ENCODE measurements at places on chromosomes 11 and 22. TPM values are rescaled to one million over a fixed set of nuclear protein-coding genes. Genes with fewer than 3 reads are reported as not detected.

SHANK2 gene
- total RNA-seq, result 5.9 TPM

TNNT3 gene
- 5,696 TPM for total RNA-seq

HOATZ gene
- total RNA-seq, result not detected

EXPH5 gene
- 8.8 TPM for total RNA-seq

C1QTNF4 gene
- total RNA-seq, result 5.3 TPM

APOA1 gene
- total RNA-seq, result 1.1 TPM

CHADL gene
- 5.9 TPM for total RNA-seq

ARFIP2 gene
- total RNA-seq, result 31.8 TPM

CCDC90B gene
- 75.6 TPM for total RNA-seq

GRAP2 gene
- total RNA-seq, result 2.8 TPM

RCOR2 gene
- 3.0 TPM for total RNA-seq

SNX32 gene
- 0.10 TPM for total RNA-seq

CATSPER1 gene
- total RNA-seq, result not detected

SYT12 gene
- 0.41 TPM for total RNA-seq

SMC1B gene
- total RNA-seq, result 0.10 TPM

DNA sequence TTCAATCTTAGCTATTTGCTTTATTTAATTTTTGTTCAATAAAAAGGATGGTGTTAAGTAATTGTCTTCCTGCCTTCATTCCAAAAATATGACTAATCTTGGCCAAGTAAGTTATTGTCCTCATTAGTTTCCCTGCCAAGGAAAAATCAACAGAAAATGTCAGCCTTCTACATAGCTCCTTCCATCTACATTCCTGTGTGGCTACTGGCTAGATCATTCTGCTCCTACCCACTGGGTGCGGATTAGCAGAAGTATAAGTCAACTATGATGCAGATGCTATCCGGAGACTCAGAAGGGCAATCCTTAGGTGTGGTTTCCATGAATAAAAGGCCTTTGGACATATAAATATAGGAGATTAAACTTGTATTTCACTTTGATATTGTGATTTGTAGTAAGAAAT is 154.4 kb downstream of the SBF2 start:
- no peak for DNase-seq

DNA sequence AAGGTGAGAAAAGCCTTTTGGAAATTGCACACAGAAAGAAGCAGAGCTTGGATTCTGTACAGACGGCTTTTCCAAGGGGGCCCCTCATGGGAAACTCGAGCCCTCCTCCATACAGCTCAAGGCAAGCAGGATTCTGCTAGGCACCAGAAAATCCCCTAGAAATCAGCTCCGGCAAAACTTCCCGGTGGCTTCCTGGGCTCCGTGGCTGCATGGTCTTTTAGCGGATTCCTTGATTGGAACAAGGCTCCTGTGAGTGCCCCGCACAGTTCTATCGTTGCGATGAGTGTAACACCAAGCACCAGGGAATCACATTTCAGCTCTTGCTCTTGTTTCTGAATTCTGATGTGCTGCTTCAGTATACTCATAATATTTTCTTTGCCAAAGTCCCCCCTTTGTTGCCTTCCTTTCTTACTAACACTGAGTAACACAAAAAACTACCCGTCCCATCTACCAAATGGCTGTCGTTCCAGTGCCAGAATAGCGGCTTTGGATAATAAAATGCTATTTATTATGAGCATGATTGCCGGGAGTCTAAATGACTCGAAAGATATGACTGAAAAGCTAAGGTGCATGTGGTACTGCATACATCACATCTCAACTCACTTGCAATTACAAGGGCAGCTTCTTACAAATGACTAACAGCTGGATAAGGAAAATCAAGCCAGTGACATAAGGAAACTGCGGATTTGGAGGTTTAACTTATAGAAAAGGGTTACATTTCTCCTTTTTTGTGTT is 494.1 kb downstream of the DLG2 start:
- DNase-seq, result peak; percentile 70

GRCh38 chr11:117668321-117668751 is 128.7 kb downstream of the DSCAML1 start:
- no peak for DNase-seq

DNA sequence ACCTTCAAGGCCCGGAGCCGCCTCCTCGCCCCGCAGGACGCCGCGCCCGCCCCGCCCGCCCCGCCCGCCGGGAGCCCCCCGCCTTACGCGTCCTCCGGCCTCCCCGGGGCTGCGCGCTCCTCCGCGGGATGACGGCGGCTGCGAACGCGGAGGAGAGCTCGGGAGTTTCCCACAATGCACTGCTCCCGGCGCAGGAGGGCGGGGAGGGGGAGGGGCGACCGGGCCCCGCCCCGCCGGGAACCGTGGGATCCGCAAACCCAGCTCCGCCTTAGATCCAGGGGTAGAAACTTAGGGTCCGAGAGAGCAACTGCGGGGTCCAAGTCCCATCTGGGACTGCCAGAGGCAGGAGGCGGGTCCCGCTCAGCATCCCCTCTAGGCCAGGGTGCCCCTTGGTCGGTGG is at the start of gene CEND1:
CEND1 (minus strand) TSS at position 148 of the 400 bp plus-strand sequence. CDS start 1,514 bp downstream, outside the sequence.
- DNase-seq, result peak; percentile 46

DNA sequence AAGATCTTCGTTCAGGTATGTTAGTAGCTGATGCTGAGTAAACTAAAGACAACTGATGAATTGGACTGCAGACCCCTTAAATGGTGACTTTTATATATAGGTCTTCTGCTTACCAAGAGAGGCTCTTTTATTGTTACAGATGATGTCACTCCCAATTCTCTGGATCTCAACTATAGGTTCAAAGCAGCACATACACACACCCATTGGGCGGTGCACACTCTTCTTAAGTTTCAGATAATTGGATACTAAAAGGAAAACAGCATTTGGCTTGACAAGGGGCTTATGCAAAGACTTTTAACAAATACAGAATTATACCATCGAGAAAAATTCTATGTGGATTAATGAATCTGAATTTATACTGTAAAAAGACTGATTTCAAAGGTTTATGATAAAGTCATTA is at the start of gene PTH:
PTH (minus strand) TSS at position 69 of the 400 bp plus-strand sequence. CDS start 3,142 bp downstream, outside the sequence.
- DNase-seq, result no peak

GRCh38 chr22:48238966-48239365 is 1476.5 kb downstream of the TBC1D22A start:
- no peak for DNase-seq

- DNase-seq, result peak; percentile 50
Observed at GRCh38 chr11:134995741-134996140, 583.7 kb upstream of the B3GAT1 start.

- no peak for DNase-seq
Observed at GRCh38 chr11:70046089-70046488, 32.0 kb upstream of the ANO1 start.

- no peak for DNase-seq
Observed at GRCh38 chr11:86228269-86229038, 16.1 kb upstream of the EED start.

DNA sequence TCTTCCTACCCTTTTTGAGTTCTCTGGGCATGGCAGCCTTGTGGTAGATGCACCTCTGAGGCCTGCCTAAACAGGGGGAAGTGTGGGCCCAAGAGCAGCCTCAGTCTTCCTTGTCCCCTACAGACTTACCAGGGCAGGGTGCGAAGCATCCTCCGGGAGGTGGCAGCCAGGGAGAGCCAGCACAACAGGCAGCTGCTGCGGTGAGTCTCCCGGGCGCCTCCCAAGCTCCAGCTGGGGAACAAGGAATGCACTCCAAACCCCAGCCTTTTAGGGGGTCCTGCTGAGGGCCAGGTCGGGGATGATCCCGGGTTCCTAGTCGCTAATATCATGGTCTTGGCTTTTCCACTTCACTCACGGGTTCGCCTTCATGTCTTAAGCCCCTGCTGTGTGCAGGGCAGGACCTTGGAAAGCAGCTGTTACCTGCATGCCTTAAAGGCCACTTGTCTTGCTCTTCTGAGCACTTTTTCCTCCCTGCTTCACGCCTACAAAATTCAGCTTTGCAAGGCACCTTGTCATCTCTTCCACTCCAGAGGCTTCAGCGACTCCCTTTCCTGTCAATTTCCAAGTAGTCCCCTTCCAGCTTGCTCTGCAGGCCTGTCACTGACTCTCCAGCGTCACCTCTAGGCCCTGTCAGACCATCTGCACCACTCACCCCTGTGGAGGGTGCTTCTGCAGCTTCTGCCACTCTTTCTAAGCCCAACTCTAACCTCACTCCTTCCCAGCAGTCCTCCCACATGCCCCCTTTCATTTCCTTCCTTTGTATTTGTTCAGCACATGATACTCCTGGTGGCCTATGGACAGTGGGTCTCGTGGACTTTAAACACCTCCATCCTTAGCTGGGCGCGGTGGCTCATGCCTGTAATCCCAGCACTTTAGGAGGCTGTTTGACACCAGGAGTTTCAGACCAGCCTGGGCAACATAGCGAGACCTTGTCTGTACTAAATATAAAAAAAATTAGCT is 57.0 kb downstream of the PISD start:
- DNase-seq, result no peak

DNA sequence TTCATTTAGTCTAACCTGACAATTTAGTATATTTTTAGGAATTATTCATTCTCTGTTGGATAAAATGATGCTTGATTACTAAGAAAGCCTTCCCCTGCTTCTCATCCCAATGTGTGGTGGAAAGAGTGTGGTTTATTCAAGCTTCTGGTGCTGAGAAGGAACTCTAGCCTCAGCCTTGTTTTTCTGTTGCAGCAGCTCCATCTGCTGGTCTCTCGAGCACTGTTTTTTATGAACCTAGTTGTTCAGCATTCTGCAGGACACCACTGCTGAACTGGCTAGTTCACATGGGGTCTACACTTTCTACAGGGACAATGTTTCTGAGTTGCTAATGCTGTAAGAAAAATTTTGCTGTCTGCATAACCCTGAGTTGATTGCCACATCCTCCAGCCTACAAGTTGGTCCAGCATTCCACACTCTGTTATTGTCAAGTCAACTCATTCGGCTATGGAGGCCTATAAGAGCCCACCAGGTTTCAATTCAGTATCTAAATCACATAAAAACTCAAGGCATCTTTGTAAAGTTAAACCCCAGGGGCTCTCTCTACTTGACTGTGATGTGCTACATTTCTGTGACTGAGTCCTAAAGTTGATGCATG is 14.3 kb downstream of the OR2AG2 start:
- DNase-seq, result peak; percentile 78

DNA sequence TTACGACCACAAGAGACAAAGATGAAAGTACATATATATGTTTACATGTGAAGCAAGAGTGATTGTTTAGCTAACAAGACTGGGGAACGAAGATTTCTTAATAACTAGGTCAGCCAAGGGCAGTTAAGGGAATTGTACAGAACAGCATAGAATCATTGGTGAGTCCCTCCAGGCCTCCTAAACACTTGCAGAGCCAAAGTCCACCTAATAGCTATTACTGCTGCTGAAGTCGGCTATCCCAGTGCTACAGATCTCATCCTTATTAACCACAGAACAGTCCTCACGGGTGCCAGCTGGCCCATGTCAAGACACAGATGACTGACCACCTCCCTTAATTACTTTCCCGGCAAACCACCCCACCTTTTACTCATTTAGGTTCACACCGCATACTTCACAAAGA is 68.5 kb upstream of the OPCML start:
- DNase-seq, result no peak

- DNase-seq, result no peak
Observed at GRCh38 chr22:40187389-40187788, 9.7 kb downstream of the TNRC6B start.

DNA sequence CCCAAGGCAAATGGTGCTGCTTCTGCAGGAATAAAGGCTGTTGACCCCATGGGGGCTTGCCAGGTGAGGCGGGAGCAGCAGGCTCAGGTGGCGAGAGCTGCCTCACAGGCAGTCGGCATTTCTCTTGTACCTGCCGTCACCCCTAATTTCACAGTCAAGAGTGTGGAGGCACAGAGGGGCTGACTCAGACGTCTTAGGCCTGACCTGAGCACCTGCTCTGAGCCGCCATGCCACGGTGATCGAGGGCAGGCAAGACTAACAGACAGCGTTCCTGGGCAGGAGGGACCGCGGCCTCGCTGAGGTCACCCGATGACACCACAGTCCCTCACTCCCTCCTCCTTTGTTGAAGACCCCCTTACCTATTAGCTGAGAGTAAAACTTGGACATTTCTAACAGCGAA is 5.2 kb downstream of the ALG12 start:
- no peak for DNase-seq

GRCh38 chr11:13082588-13082987 is 73.5 kb downstream of the RASSF10 start:
- no peak for DNase-seq

GRCh38 chr22:35900483-35901168 is 128.0 kb downstream of the RBFOX2 start:
- DNase-seq, result no peak

DNA sequence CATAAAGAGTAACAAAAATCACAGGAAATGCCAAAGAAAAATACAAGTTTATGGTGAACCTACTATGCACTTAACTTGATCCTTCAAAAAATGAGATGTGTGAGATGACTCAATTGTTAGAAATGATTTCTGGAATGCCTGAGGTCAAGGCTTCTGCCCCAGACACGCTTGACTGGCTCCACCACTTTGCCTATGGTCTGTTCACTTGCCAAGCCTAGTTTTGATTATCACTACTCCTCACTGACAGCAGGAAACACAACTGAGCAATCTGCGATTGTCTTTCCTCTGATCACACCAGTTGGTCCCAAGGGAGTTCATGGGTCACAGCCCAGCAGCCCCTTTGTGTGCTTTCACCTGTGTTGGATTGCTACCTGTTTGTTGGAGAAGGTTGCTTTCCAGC is 20.6 kb upstream of the PRDM10 start:
- no peak for DNase-seq

GRCh38 chr22:16783930-16784354 is 41.3 kb downstream of the XKR3 start:
- no peak for DNase-seq

GRCh38 chr11:134181707-134182106 is 42.1 kb downstream of the NCAPD3 start:
- DNase-seq, result no peak

GRCh38 chr22:44183287-44183588 is 2.5 kb downstream of the PARVG start:
- DNase-seq, result no peak

- DNase-seq, result no peak
Observed at GRCh38 chr11:68704887-68705286, 20.5 kb downstream of the GAL start.

DNA sequence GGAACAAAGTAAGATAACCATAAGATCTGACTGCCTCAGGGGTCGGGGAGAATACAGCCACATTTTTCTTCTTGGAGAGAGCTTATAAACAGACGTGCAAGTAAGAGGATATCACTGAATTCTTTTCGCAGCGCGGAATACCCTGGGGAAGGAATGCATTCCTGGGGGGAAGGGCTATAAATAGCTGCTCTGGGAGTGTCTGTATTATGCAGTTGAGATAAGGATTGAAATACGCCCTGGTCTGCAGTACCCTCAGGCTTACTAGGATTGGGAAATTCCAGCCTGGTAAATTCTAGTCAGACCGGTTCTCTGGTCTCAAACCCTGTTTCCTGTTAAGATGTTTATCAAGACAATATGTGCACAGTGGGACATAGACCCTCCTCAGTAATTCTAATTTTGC is 1491.7 kb upstream of the RAG2 start:
- peak; percentile 12 for DNase-seq

Data from tongue (tissue), 3 donors.